ENCODE measurements at places on chromosomes 12 and 14. TPM values are rescaled to one million over a fixed set of nuclear protein-coding genes. Genes with fewer than 3 reads are reported as not detected.
A peak's percentile ranks its signal among the peaks of the same experiment; 100 is the strongest.

GRCh38 chr12:5258926-5259325 lies 173.0 kb upstream of the NTF3 start:
- no peak for DNase-seq

GRCh38 chr12:77629141-77629540 lies 201.6 kb upstream of the NAV3 start:
- DNase-seq: no peak

DNA sequence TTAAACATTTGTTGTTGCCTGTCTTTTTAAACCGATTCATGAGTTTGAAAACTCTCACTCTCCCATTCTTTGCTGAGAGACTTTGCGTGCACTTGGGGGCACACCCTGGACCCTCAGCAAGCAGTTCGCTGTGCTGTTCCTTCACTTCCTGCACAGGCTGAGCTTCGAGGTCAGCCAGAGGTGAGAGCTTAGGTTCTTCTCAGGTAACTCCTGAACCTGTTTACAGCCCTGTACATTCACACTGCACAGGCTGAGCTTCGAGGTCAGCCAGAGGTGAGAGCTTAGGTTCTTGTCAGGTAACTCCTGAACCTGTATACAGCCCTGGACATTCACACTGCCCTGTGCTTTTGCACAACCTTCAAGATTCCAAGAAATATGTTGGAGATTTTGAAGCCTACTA lies 9.8 kb upstream of the CLECL1 start:
- DNase-seq: no peak

- no peak for DNase-seq
These were observed 148.9 kb downstream of the CRADD start for GRCh38 chr12:93825931-93826555.

GRCh38 chr12:92369056-92369455 lies 223.4 kb upstream of the BTG1 start:
- no peak for DNase-seq

DNA sequence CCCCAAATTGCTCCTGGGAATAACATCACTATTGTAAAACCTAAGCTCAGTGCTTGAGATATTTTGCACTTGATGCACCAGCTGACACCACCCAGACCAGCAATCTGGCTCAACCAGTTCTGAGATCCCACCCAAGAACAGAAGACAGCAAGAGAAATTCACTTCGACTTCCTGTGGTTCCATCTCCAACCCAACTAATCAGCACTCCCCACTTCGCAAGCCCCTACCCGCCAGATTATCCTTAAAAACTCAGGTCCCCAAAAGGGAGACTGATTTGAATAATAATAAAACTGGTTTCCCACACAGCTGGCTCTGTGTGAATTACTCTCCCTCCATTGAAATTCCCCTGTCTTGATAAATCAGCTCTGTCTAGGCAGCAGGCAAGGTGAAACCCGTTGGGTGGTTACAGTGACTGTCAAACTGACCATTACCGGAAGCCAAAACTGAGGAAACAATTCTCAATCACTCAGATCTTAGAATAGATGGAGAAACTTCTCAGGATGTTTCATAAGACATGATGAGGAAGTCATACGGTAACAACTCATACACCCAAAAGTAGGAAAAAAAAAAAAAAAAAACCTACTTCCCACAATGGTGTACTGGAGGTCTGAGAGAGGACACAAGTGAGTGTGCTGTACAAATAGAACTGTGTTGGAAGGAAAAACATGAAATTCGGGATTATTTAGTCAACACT lies 92.4 kb downstream of the TMTC1 start:
- no peak for DNase-seq

DNA sequence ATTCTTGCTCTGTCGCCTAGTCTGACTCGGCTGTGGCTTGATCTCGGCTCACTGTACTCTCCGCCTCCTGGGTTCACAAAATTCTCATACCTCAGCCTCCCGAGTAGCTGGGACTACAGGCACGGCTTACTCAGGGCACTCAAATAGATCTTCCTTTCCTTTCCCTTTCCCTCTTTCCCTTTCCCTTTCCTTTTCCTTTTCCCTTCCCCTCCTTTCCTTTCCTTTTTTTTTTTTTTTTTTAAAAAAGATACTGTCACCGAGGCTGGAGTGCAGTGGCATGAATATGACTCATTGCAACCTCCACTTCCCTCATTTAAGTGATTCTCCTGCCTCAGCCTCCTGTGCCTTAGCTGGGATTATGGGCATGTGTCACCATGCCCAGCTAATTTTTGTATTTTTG lies 86.0 kb downstream of the AEBP2 start:
- no peak for DNase-seq

DNA sequence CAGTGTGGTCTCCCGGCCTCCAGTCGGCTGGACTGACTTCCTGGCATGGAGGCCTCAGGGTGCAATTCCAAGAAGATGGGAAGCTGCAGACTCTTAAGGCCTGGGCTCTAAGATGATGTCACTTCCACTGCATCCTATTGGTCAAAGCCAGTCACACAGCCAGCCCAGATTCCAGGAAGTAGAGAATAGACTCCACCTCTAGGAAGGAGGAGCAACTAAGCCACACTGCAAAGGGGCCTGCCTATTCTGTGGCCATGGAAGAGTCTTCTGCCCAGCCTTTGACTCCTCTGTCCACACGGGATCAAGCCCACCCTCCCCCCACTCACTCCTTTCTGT lies 103.9 kb upstream of the RFLNA start:
- peak; percentile 29 for DNase-seq

DNA sequence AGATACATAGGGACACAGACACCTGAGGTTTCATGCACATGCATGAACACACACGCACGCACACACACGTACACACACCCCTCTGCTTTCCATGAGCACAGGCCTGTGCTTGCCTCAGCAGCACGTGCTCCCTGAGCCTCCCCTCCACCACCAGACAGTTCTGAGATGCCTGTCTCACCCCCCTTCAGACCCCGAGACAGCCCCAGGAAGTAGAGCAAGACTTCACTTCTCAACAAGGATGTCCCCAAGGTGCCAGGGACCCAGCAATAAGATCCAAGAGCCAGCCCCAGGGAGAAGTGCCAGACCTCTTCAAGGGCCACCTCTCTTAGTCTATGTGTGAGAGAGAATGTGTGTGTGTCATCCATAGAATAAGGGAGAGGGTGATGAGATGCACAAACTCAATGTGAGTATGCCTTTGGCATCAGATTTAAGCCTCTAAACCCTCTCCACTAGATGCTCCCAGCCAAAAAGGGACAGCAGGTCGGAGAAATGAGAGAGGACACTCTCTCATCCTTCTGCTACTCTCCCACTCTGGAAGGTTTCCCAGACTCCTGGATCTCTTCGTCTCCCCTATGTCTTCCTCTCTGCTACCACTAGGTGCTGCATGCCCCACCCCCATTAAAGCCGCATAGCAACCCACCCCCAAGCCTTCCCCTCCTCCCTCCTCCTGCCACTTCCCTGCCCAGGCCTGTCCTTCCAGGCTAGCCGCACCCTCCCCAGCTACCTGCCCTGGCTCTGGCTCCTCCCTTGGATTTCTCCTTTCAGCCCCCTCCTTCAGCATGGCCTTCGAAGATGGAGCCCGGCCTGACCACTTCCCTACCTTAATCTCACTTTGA lies 7.7 kb downstream of the RARG start:
- DNase-seq: no peak

- DNase-seq: peak; percentile 67
These were observed 19.1 kb downstream of the RPAP3 start for GRCh38 chr12:47686645-47687240.

DNA sequence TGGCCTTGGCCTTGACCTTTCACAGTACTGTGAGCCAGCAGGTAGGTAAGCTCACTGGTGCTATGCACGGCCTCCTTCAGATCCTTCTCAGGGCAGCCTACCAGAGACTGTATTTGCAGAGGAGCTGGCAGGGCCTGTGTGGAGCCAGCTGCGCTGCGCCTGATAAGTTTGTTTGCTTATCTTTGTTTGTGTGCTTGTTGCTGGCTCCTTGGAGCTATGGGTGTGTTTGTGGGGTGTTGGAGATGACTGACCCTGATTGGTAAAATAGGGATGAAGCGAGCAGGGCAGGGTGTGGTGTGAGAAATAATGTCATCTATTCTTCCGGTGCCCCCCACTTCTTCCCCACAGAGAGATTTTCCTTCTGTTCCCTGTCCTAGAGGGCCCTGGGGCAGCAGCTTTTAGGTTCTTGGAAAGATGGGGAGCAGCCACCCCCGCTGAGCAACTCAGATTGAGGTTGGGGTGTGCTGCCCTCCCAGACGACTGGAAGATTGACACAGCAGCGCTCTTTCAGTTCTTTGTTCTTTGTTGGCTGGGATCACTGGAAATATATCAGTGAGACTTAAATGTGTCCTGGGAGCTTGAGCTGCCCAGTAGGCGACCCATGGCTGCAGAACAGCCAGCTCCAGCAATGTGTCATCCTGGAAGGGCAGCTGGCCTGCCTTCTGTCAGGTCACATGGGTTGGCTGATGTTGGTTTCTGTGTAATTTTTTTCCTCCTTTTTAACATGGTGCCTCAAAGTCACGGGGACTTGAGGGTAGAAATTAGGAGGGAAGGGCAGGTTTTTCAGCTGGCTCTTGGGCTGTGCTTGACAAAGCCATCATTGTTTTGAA lies 19.6 kb downstream of the MLXIP start:
- peak; percentile 75 for DNase-seq

DNA sequence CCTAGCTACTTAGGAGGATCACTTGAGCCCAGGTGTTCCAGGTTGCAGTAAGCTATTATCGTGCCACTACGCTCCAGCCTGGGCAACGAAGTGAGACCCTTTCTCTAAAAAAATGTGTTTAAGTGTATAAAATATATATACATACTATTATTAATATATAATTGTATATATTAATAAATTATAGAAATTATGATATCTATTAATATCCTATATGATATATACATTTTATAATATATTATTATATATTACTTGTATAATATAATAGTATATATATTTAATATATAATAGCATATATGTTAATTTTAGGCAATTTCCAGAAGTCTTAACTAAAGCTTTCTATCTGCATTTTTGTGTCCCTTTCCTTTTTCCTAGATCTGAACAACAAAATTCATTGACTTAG lies 12.3 kb downstream of the ALDH1L2 start:
- no peak for DNase-seq

GRCh38 chr12:51972849-51973273 lies 21.4 kb downstream of the ACVR1B start:
- DNase-seq: peak; percentile 73

DNA sequence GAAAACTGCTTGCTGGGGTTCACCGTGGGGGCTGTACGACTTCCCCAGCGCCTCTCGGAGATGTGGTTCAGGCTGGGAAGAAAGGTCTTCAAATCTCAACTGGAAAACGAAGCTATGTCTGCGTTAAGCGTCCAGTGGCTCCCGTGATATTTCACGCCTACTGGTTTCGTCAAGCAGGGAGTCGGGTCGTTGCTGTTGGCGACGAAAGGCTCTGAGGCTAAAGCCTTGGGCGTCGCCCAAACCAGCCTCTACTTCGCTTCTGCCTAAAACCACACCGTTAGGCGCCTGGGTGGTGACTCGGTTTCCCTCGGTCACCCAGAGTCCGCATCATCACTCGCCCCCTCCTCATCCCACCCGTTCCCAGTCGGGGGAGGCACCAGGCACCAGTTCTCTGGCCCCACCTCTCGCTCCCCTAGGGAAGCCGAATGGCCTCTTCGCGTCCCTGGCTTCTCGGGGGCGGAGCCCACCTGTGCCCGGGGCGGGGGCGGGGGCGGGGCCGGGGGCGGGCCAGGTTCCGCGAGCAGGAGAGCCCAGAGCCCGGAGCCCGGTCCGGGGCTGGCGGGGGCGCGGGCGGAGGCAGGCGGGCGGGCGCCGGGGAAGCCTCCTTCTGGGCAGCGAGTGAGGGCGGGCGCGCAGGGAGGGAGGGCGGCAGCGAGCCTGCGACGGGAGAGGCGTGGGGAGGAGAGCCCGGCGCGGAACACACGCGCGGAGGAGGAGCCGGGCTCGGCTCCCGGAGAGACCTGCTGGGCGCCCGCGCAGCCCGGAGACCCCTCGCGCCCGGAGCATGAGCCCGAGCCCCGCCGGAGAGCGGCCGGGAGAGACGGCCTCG lies at the start of gene B4GALNT3:
Gene B4GALNT3, plus strand, starts transcription at position 510 of the 829 bp plus-strand sequence. CDS start 438 bp downstream, outside the sequence.
- peak; percentile 23 for DNase-seq

DNA sequence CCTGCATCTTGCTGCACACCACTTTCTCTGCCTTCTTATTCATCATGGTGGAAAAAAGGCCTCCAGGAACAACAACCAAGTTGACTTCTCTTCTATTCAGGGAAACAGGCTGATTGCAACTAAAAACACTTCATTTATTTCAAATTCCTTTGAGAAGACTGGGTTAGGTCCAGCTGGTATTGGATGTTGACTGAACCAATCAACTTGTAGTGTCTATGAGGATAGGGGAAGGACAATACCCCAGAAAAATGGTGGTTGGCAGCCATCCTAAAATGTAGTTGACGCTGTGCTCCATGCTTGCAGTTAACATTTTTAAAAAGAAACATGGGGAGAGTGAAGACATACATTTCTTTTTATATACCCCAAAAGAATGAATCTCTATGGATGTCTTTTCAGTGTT lies 34.4 kb upstream of the CRADD start:
- no peak for DNase-seq

DNA sequence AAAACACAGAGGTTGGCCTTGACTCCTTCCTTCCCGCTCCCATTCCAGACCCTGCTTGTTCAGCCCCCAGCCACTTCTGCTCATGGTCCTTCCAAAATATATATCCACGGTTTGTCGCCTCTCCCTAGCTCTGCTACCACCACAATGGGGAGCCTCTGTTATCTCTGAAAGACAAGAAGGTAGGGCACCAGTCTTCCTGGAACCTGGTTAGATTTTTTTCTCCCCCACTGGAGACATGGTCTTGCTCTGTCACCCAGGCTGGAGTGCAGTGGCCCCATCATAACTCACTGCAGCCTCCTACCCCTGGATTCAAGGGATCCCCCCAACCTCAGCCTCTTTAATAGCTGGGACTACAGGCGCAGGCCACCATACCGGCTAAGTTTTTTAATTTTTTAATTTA lies 95.7 kb downstream of the PTPN11 start:
- no peak for DNase-seq

TMEM52B gene
- total RNA-seq: not detected

MGST1 gene
- 12.9 TPM for total RNA-seq

MSRB3 gene
- 33.8 TPM for total RNA-seq

CDKN1B gene
- 78.2 TPM for total RNA-seq

NGB gene
- not detected for total RNA-seq

SMARCD1 gene
- total RNA-seq: 41.9 TPM

VRTN gene
- total RNA-seq: not detected

Data from lung microvascular endothelial cell (primary cell).